ENCODE measurements at places on chromosomes 12 and 14.
A peak's percentile ranks its signal among the peaks of the same experiment; 100 is the strongest.

- no peak for DNase-seq
These were observed 1055.8 kb downstream of the SLC6A15 start for GRCh38 chr12:83856803-83857202.

DNA sequence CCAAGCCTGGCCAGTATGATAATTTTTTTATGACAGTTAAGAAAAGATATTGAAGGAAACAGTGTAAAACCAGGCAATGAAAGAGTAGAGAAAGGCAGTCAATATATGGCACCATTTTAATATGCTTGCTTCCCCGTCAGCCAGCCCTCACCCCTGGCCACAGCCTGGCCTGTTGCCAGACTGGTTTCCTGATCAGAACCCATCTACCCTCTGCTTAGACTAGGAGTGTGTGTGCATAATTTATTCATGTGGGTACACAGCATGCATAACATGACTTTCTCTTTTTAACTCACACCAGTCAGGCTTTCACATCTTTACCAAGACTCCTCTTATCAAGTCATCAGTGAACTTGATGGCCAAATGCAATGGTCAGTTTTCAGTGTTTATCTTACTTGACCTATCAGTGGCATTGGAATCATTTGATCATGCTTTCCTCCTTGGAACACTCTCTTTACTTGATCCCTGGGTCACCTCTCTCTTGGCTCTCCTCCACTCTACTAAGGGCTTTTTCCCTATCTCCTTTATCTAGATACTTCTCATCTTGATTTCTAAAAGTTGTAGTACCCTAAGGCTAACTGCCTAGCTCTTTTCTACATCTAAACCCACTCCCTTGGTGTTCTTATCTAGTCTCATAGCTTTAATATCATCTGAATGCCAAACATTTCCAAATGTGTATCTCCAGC is 10.0 kb upstream of the GPR19 start:
- DNase-seq, result no peak

DNA sequence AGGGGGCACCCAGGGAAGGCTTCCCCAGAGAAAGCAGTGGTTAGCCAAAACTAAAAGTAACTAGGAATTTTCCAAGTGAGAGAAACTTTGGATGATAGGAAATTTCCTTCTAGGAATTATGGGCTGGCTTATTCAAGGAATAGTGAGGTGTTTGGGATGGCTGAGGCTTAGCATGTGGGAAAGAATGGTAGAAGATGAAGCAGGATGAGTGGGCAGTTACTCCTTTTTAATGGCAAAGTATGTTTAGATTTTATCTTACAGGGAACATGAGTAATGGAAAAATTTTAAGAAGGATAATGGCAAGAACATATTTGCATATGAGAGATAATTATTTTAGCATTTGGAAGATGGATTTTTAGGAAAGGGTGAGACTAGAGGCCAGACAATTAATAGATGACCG is 197.6 kb downstream of the SLC38A4 start:
- DNase-seq, result no peak

DNA sequence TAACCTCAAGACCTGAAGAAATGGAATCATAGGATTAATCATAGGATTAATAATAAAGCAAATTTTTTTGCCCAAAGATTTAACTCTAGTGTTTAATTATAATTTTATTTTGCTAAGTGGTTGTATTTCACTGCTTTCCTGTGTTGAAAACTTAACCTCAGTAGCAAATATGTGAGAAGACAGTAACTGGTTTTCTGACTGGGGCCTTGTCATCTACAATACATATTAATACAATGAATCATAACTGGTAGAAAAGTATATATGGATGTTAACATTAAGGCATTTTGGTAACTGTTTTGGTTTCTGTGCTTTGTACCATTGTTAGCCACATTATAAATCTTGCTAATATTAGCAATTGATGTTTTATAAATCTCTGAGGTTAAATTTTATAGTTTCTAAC is 92.2 kb downstream of the ACSS3 start:
- no peak for DNase-seq

DNA sequence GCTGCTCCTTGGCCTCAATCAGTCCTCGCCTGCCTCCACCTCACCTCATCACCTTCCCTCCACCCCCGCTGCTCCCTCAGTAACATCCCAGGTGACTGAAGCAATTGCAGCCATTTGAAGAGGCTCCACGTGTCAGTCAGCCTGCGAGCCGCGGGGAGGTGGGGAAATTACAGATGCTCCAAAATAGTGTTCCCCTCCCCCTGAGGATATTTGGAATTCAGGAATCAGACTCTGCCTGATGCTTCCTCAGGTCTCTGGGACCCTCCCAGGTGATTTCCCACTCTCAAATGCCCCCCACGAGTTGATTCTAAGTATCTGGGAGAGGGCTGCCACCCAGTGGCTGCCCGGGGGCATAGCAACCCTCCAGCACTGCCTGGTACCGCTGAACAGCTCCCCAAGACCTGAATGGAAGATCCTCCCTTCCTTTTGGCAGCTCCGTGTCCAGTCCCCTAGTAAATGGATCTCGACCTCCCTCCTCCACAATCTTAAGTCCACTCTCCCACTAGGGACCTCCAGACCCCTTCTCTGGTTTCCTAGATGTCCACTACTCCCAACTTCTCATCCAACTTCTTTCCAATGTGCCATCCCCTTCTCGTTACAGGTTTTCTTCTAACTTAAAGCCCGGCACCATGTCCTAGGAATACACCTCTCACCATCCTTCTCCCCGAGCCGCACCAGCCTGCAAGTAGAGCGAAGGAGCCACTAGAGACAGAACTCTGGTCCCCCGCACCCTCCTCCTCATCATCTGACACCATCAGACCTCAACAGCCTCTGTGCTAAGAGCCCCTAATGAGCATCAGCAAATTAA is 1.4 kb upstream of the ASIC1 start:
- DNase-seq, result peak; percentile 26

GRCh38 chr12:18851271-18851670 is 113.4 kb downstream of the CAPZA3 start:
- no peak for DNase-seq

DNA sequence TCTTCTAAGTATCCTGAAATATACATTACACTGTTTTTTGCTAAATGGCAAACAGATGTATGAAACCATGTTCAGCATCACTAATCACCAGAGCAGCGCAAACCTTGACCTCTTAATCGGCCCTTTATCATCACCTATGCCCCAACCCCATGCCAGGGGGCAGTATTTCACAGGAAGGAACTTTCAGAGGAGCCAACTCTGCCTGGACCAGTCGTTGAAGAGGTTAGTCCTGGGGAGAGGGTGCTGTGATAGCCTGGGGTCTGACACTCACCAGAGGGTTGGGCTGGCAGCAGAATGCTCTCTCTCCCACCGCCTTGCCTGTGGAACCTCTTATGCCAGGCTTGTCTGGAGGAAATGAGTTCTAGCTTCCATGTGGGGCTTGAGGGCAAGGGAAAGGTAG is 411.7 kb downstream of the TMEM117 start:
- DNase-seq, result no peak

- DNase-seq, result no peak
These were observed 20.7 kb downstream of the VTI1B start for GRCh38 chr14:67653651-67654280.

DNA sequence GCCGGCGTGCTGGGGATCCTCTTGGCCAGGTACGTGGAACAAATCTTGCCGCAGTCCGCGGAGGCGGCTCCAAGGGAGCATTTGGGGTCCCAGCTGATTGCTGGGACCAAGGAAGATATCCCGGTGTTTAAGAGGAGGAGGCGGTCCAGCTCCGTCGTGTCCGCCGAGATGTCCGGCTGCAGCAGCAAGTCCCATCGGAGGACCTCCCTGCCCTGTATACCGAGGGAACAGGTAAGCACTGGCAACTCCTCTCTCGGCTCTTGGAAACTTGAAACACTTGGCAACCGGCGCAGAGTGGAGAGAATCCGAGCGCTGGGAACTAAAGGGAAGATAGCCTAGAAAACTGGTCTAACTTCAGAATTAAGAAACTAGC is 1.7 kb downstream of the PDE3A start:
- no peak for DNase-seq

DNA sequence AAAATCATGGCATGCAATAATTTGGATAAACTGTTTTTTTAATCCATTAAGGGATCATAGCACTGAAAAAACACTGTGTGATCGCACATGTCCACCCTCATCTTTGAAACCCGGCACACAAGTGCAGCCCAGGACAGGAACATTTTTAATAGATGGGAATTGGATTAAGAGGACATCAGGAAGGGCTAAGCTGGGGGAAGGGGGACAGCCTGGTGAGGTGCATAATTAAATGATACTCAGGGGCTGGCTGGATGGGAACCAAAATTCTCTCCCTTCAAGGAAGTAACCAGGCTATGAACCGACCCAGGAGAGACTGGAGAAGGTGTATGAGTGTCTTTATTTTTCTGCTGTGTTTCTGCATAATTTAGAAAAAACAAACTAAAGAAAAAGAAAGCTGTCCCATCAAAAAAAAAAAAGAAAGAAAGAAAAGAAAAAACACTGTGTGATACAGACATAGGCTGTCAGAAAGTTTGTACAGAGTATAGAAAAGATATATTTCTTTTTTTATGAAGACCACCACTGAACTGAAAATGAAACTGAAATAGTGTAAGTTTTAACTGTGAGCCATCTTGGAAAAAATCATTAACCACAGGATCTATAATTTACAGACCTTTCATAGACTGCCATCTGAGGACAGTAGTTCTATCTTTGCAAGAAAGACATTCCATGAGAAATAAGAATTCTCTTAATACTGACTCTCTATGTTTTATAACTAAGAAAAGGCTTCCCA is 75.1 kb upstream of the SLC38A4 start:
- DNase-seq, result no peak

DNA sequence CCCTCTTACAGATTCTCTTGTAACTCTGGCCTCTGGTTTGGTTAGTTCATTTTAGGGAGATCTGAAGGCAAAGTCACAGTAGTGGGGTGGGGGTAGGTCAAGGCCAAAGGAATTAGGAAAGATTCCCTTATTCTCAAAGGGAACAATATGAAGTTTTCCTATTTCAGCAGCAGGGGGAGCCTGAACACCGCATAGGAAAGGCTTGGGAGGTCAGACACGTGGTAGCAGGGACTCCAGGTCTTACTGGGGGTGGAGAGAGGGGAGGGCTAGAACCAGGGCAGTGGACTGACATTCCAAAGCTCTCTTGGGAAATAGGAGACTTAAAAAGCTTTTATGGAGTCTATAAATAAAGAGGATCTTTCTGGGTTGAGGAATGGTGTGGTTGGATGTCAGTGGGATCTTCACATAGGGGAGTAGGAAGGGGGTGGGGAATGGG is 1.3 kb downstream of the ZC3H10 start:
- DNase-seq, result peak; percentile 91

DNA sequence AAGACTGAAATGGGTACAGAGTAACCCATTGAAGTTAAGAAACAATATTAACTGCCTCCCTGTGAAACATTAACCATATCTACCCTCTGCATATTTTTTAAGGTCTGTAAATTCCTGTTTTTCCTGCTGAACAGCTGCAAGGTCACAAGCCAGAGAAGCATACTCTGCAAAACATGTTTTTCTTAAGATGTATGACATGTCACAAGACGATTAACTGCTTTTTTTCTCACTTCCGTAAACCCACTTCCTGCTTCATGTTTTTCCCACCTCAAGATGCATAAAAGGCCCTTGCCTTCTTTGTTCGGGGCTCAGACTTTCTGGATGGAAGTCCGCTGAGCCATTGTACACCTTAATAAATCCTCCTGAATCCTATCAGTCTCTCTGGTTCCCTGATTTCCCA is 504.7 kb upstream of the MIS18BP1 start:
- no peak for DNase-seq

GRCh38 chr14:36662258-36662542 is 540 bp downstream of the PAX9 start:
- DNase-seq, result no peak

DNA sequence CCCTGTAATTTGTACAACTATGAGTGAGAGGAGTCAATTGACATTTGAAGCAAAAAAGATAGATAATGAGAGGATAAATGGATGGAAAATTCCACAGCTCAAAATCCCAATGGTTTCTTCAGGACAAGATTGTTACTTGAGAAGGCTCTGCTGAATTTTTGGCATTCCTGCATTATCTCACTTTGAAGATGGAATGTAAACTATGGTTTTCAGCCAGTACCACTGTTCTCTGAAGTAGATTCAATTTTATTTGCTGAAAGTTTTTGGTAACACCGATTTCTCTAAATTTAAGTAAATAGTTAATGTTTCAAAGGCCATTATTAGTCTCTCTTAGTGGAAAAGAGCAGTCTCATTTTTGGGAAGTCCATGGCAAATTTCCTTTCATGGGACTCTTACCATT is 121.9 kb upstream of the SLC38A2 start:
- DNase-seq, result no peak

DNA sequence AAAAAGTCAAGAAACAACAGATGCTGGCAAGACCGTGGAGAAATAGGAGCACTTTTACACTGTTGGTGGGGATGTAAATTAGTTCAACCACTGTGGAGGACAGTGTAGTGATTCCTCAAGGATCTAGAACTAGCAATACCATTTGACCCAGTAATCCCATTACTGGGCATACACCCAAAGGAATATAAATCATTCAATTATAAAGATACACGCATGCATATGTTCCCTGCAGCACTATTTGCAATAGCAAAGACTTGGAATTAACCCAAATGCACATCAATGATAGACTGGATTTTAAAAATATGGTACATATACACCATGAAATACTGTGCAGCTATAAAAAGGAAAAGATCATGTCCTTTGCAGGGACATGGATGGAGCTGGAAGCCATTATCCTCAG is 18.0 kb upstream of the CATSPERB start:
- no peak for DNase-seq

DNA sequence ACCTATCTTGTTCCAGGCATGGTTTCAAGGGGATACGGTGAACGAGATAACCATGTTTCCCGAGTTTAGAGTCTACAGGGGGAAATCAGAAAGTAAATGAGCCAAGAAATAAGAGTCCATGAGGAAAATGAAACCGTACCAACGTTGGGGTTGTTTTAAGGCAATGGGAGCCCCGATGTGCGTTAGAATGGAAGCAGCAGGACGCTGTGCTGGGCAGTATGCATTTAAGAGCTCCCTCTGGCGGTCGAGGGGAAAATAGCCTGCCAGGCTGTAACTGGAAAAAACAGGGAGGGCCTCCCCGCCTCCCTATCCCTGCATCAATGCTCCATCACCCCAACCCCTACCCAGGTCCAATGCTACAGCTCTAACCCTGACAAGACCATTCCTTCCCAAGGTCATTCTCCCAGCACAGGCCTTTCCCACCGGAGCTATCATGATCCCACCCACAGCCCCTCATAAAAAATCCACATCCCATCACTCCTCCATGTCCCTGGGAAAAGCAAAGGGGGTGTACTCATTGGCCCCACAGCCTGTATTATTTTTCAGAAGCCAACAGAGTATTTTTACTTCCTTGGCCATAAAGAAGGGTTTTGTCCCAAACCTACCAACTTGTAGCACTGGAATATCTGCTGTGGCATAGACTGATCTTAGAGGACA is 226.3 kb upstream of the NOS1 start:
- DNase-seq, result no peak

DNA sequence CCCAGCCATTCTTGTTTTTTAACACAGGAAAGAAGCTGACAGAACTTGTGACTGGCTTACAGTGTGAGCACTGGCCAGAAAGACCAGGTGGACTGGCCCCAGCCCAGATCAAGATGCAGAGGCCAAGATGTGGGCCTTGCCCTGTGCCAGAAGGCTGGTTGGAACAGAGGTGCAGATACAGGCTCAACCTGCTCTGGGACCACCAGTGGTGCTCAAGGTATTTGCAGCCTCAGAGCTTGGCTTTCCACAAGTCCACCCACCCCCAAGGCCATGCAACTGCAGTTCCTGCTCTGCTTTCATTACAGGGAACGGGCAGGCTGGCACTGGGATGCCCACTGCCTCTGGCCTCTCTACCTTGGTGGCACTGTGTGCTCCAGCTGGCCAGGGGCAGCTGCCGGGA is 23.3 kb downstream of the ZFC3H1 start:
- no peak for DNase-seq

- peak; percentile 49 for DNase-seq
These were observed 180.3 kb downstream of the IPO8 start for GRCh38 chr12:30515351-30515750.
